Right lung (tissue), 10 donors: ENCODE measurements at places on chromosomes 12 and 14. TPM values are rescaled to one million over a fixed set of nuclear protein-coding genes. Genes with fewer than 3 reads are reported as not detected.

Gene MGAT4C
- 0.27 TPM for polyA plus RNA-seq

Gene ZDHHC22
- 0.08 TPM for polyA plus RNA-seq

Gene PLCZ1
- polyA plus RNA-seq, result 1.4 TPM

Gene TCL1B
- 0.28 TPM for polyA plus RNA-seq

Gene NR1H4
- polyA plus RNA-seq, result 0.28 TPM

Gene DBX2
- not detected for polyA plus RNA-seq
